Lower leg skin (tissue), 4 donors: ENCODE measurements at places on chromosomes 5 and 9. TPM values are rescaled to one million over a fixed set of nuclear protein-coding genes. Genes with fewer than 3 reads are reported as not detected.

Gene SHOC1
- total RNA-seq, result 1.4 TPM

Gene RABGAP1
- 51.6 TPM for total RNA-seq

Gene TNFSF15
- total RNA-seq, result 0.08 TPM

Gene PCDHB10
- 1.0 TPM for total RNA-seq

Gene MED22
- total RNA-seq, result 25.4 TPM

Gene LECT2
- total RNA-seq, result not detected

GRCh38 chr5:122442938-122443337, 130.9 kb downstream of the SNCAIP start:
- no peak for DNase-seq

- no peak for DNase-seq
Measured at GRCh38 chr5:133876266-133876665, 92.2 kb downstream of the C5orf15 start.

DNA sequence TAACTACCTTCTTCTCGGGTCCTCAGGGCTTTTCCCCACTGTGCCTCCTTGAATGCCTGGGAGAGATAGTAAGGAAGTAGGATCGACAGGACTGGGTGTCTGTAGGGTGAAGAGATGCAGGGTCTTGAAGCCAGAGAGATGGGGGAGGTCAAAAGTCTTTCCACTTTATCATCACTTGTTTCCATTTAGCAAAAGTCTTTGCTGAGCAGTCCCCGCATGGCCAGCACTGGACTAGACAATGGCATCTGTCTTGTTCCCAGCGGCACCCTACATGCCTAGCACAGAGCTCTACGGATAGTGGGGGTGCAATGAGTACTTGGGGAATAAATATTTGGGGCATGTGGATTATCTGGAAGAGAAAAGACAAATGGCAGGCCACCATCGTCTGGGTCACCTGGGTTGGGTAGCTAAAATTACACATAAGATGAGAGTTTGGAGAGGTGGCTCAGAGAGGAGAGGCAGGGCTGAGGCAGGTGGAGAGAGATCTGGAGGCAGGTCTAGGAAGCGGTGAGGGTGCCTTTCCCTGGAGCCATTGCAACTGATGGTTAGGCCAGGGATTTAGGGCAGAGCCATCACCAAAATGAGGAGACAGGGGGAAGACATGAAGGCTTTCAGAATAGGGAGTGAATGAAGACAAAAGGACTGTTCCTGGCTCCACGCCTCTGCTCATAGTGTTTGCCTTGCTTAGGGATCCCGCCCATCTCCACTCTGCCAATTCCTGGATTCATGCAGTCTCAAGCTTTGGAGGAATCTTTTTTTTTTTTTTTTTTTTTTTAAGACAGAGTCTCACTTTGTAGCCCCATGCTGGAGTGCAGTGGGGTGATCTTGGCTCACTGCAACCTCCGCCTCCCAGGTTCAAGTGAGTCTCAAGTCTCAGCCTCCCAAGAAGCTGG, 250.8 kb upstream of the KLF4 start:
- peak; percentile 71 for DNase-seq

DNA sequence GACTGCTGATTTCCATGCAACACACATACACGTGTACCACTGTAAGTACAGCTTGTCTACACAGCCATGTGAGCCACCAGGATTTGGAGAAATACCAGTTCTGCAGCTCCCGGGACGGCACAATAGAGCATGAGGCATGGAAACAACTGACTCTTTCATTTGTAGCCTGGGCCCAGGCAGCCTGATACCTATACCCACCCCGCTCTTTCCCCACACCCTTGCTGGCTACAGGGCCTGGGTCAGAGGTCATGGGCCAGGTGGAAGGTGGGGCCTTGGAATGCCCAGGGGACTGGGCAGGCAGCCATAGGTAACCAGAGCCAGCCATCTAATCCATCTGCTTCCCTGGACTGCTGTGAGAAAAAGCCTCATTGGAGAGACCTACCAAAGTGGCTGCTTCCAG, 39.0 kb upstream of the ZSWIM6 start:
- DNase-seq, result no peak

GRCh38 chr9:14293801-14294200, 20.1 kb downstream of the NFIB start:
- DNase-seq, result no peak
